ENCODE measurements at places on chromosomes 1 and 21. TPM values are rescaled to one million over a fixed set of nuclear protein-coding genes. Genes with fewer than 3 reads are reported as not detected.

LYPD8 gene
- not detected for polyA plus RNA-seq

- DNase-seq: peak; percentile 7
Measured at GRCh38 chr21:33541105-33541711, 709 bp downstream of the GART start.

GRCh38 chr1:155207806-155208540, at the start of gene THBS3:
THBS3 (minus strand) TSS chr1:155207897; CDS start chr1:155207876, 21 bp downstream.
- peak; percentile 75 for DNase-seq

DNA sequence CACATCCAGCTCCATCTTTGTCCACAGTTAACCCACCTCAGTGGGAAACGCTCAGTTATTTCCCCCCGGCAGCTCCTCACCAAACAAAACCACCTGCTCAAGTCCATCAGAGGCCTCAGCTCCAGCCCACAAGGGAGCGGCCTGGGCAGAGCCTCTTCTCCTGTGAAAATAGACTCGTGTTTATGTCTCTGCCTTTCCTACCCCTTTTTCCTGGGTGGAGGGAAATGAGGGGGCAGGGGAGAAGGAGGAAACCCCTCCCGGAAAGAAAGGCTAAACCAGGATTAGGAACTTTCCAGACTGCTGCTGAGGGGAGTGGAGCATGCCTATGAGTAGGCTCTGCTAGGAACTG, 81.6 kb downstream of the PAX7 start:
- DNase-seq: no peak

SHISA4 gene
- polyA plus RNA-seq: 89.2 TPM

GRCh38 chr1:56827711-56828110, 8.5 kb upstream of the FYB2 start:
- DNase-seq: no peak

- DNase-seq: no peak
Measured at GRCh38 chr21:34536820-34537219, 24.8 kb upstream of the KCNE1 start.

All from hindlimb muscle (tissue), 1 donor.